ENCODE measurements at places on chromosomes 13 and 19.

- no peak for DNase-seq
These were observed 14.5 kb upstream of the ISYNA1 start for GRCh38 chr19:18452386-18452785.

DNA sequence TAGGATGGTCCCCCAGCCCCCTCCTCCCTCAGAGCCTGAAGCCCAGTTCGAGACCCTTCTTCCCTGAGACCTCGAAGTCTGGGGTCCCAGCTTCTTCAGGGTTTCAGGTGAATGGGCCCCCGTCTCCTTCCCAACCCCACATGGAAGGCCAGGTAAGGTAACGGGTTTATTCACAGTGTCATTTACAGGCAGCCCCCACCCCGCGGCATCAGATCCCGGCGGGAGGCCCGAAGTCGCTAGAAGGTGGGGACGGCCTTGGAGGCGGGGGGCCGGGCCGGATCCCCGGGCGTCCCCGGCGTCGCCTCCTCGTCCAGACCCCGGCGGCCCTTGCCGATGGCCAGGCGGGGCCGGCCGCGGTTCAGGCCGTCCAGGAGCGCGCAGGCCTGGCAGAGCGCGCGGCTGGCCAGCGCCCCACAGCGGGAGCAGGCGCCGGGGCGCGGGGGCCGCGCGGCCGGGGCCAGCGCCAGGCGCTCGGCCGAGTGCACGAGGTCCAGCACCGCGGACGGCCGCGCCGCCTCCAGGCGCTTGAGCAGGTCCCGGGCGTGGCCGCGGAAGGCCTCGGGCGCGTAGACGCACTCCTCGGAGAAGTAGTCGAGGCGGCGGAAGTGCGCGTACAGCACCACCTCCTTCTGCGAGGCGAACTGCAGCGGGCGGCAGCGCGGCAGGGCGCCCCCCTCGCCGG, 9.7 kb downstream of the CTU1 start:
- DNase-seq: peak; percentile 74

- no peak for DNase-seq
These were observed 25.3 kb downstream of the LRRC4B start for GRCh38 chr19:50542943-50543342.

DNA sequence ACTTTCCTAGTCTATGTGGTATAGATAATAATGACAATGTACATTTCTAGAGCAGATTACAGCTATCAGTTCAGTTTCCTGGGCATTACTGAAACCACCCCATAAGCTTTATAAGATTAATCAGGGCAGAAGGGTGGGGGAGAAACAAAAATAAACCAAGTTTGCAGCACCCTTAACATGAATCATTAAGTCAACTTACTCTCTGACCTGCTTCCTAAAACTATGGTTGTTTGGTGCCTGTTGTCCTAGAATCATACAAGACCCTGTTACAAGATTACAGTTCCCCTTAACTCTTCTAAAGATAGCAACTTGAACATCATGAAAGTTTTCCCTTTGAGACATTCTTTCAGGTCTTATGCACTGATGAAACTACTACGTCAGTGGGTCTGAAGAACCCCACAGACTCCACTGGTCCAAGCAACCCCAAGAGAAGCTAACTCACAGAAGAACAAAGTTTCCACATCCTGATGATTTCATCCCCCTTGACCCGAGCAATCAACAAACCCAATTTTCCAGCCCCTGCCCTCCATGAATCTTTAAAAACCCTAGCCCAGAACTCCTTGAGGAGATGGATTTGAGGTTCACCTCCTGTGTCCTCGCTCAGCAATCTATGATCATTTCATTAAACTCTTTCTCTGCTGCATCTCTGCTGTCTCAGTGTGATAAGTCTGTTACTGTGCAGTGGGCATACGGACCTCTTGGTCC, 336.5 kb downstream of the FOXO1 start:
- no peak for DNase-seq

GRCh38 chr19:771332-771785, 20.4 kb downstream of the MISP start:
- no peak for DNase-seq

GRCh38 chr13:112657850-112658445, 31.9 kb upstream of the ATP11A start:
- peak; percentile 80 for DNase-seq

GRCh38 chr19:9531933-9532332, 6.5 kb downstream of the ZNF426 start:
- no peak for DNase-seq

- no peak for DNase-seq
These were observed 5.8 kb downstream of the PARP4 start for GRCh38 chr13:24506698-24507335.

GRCh38 chr19:39550197-39550596, 10.2 kb upstream of the EID2 start:
- no peak for DNase-seq

- DNase-seq: peak; percentile 91
These were observed 312.8 kb upstream of the PCDH20 start for GRCh38 chr13:61728471-61728870.

DNA sequence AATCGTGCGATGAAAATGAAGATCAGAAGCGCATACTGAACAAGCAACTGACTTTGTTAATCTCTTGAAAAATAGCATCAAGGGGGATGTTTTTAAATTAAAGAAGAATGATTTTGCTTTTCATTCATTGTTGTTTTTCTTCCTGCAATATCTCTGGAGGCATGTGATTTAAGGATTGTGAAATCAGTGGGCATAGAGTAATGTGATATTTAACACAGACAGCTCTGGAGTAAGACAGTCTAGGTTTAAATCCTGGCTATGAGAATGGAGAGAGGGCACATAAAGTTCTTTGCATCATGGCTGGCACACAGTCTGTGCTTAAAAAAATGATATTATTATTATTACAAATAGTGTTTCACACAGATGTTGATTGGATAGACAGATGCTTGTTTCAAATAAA, 243.1 kb upstream of the NBEA start:
- peak; percentile 19 for DNase-seq

GRCh38 chr19:738509-739128, 12.3 kb upstream of the MISP start:
- DNase-seq: no peak

DNA sequence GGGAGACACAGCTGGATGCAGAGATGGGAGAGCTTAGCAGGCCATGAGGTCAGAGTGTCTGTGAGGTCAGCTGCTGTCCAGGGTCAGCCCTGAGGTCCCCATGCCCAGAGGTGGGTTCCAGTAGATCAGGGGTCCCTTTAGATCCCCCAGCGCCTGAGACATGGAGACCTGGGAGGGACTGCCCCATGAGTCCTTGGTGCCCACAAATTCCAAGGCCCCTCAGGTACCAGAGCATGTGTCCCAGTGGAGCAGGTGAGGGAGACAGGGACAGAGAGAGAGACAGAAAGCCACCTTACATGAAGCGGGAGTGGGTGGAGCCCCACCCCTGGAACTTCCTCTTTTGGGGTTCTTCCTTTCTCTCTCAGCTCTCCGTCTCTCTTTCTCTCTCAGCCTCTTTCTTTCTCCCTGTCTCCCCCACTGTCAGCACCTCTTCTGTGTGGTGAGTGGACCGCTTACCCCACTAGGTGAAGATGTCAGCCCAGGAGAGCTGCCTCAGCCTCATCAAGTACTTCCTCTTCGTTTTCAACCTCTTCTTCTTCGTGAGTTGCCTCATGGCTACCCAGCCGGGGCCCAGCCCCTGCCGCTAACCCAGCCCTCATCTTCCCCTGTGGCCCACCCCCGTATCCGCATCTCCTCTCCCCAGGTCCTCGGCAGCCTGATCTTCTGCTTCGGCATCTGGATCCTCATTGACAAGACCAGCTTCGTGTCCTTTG, at the start of gene CD37:
TSS of gene CD37 (plus strand) at position 336 of the 713 bp plus-strand sequence. CDS start at position 471, 135 bp downstream.
- DNase-seq: no peak

- peak; percentile 78 for DNase-seq
These were observed 60.6 kb downstream of the NDFIP2 start for GRCh38 chr13:79541426-79542049.

- DNase-seq: no peak
These were observed 15.1 kb upstream of the TRPC4 start for GRCh38 chr13:37884674-37885073.

DNA sequence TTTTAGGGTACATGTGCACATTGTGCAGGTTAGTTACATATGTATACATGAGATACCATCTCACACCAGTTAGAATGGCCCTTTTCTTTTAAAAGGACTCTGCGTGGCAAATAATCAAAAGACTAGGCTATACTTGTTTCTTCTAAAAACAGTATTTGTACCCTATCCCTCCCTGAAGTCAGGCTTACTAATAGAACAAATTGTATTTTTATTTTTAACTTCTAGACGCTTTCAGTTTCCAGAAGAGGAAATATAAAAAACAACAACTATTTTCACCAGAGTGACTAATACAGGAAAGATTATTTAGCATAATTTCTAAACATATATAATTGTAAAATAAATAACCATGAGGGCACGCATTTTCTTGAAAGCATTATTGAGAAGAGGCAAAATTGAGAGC, 83.6 kb downstream of the ITGBL1 start:
- DNase-seq: no peak

- DNase-seq: no peak
These were observed 852 bp downstream of the SCEL start for GRCh38 chr13:77536358-77536757.

GRCh38 chr13:65724226-65724625, 1505.9 kb downstream of the PCDH9 start:
- peak; percentile 88 for DNase-seq

DNA sequence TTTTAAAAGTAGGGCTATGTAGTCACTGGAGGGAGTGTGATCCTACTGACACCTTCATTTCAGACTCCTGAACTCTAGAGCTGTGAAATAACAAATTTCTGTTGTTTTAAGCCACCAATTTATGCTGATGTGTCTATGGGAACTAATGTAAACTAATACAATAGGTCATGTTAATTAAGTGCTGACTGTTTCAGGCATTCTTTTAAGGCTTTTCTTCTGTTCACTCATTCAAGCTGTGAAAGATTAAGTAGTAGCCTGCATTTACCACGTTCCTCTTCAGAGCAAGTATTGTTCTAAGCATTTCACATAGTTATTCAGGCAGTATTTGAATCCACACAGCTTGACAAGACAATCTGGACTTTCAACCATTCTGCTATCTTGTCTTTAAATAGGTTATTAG, 1135.0 kb downstream of the SLITRK1 start:
- no peak for DNase-seq

- peak; percentile 66 for DNase-seq
These were observed 52.0 kb downstream of the TDRD3 start for GRCh38 chr13:60448907-60449510.

DNA sequence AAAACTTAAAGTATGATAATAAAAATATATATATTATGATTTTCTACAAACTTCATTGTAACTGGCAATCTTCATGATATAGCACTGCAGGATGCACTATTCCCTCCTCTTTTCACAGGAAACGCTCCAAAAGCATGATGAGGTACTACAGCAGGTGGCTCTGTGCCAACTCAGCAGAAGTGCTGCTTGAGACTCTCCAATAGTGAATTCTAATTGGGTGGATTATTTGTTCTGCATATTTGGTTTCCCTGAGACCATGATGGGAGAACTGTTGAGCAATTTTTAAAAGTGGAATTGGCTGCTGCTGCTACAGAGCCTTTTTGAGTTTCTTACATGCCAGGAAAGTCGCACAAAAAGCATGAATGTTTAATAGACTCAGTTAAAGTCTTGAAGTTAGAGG, 1782.4 kb upstream of the PCDH20 start:
- DNase-seq: peak; percentile 81

DNA sequence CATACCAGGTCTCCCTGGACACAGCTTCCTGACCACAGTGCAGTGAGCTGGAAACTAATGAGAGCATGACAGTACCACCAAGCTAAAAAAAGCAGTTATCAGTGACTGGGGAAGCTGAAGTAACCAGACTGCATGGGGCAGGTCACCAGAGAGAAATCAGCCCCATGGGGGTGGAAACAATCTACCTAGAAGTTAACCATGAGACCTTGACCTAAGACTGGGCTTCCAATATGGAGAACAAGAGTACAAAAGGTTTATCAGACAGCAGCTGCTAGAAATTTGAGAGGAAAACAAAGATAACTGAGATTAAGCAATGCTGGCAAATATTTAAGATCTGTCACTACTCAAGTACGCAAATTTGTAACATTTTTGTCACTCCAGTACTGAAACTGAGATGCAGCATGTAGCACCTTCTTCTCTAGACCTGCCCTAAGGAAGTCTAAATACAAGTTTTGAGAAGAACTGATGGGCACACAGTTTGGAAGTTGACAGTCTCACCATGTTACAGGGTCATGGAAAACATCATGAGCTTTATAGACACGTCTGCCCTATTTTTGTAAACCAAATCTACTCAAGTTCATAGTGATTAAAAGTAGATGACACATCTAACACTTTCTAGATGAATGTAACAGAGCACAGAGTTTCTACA, 2641.8 kb upstream of the PCDH20 start:
- no peak for DNase-seq

- DNase-seq: no peak
These were observed 9.8 kb downstream of the PARP4 start for GRCh38 chr13:24502533-24503378.

GRCh38 chr13:57601536-57601935, 30.0 kb upstream of the PCDH17 start:
- DNase-seq: no peak

DNA sequence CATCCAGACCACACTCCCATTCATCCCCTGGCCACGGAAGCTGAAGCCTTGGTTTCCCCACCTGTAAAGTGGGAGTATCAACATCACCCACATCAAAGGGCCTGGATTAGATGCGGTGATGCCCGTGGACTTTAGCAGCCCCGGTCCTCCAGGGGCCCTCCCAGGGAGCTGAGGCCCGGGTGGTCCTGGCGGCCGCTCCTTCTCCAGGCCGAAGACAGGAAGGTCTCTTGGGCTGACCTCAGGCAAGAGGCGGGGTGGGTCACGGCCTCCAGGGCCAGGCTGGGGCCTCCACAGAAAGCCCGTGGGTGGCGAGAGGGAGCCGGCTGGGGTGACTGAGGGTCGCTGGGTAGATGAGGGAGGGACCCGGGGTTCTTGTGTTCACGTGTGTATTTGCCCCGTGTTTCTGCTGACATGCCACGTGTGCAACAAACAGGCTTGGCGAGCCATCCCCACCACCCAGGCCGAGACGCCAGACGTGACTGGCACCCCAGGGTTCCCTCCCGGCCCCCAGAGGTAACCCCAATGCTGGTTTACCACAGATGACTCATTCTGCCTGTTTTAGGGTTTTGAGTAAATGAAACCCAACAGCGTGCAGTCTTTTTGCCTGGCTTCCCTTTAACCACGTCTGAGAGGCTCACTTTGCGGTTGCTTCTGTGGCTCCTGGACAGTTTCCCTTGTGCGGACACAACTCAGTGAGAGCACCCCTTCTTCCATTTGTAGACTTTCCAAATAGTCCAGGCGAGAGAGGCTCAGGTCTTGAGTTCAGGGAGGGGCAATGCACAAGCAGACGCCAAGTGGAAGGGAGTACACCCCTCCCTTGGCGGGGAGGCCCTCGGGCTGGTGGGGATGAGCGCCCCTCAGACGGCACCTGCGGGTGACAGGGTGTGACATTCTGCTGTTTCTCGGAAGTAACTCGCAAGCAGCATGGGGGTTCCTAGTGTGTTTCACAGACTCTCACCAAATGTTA, 42.9 kb downstream of the C13orf46 start:
- DNase-seq: no peak

DNA sequence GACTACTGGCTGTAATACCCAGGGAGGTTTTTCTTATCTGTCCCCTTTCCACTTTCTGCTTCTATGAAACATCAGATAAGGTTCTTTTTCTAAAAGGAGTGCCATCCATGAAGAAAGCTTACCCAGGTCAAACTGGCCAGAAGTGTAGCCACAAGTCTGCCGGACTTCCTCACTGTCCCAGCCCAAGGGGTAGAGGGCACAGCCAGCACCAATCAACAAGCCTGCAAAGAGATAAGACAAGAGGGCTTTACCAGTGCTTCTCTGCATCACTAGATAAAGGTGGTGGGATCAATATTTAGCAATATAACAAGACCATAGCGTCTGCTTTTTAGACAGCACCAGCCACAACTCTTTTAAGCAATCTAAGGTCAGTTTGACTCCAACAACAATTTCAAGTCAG, 224.7 kb downstream of the LHFPL6 start:
- no peak for DNase-seq

All from muscle of leg (tissue), 16 donors.